ENCODE measurements at places on chromosomes 12 and 14.

- no peak for DNase-seq
Observed at GRCh38 chr12:80099259-80099658, at the start of gene OTOGL. Gene OTOGL (plus strand): TSS chr12:80099537. CDS start chr12:80209432, 109,895 bp downstream.

DNA sequence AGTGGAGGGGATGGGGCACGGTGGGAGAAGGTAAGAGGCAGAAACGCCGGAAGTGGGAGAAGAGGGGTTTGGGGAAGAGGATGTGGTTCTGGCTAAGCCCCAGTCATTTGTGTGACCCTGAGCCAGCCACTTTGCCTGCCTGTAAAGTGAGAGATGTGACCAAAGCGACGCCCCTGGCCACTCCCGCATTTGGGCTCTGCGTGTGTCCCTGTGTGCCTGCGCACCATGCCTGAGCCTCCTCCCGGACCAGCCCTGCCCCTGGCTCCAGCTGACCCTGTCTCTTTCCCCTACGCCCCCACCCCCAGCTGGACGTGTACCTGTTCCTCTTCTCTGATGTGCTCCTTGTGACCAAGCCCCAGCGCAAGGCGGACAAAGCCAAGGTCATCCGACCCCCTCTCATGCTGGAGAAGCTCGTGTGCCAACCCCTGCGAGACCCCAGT lies 8.0 kb downstream of the PLEKHG6 start:
- no peak for DNase-seq

DNA sequence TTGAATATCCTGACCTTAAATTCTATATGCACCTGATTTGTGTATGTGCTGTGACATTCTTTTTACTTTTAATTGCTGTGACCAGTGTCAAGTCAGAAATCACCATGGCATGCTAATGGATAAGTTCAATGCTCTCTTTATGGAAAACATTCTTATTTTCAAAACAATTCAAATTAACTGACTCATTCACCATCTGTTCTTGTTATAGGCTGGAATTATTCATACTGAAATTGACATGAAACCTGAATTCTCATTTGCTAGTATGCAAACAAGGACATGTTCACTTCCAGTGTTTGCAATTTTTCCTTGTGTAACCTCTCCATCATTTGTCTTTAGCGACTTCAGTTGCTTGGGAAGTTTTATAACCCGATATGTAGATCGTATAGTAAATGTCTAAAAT lies at the start of gene TAS2R30:
TSS of gene TAS2R30 (minus strand) at position 340 of the 400 bp plus-strand sequence. CDS start 400 bp downstream, outside the sequence.
- no peak for DNase-seq

- DNase-seq, result no peak
Observed at GRCh38 chr14:75069811-75070145, 337 bp downstream of the ZC2HC1C start.

GRCh38 chr12:13114251-13115052 lies 11.0 kb upstream of the GSG1 start:
- DNase-seq, result no peak

DNA sequence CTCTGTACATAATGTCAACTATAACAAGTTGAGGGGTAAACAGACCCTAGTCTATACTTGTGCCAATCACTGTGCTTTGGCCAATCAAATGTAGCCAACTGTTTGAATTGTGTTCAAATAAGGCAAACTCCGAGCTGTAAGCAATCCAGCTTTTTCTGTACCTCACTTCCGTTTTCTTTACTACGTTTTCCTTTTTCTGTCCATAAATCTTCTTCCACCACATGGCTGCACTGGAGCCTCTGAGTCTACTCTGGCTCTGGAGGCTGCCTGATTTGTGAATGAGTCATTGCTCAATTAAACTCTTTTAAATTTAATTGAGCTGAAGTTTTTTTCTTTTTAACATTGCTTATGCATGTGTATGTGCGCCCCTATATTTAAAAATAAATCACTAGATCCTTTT lies 29.7 kb downstream of the CLEC1A start:
- DNase-seq, result no peak

DNA sequence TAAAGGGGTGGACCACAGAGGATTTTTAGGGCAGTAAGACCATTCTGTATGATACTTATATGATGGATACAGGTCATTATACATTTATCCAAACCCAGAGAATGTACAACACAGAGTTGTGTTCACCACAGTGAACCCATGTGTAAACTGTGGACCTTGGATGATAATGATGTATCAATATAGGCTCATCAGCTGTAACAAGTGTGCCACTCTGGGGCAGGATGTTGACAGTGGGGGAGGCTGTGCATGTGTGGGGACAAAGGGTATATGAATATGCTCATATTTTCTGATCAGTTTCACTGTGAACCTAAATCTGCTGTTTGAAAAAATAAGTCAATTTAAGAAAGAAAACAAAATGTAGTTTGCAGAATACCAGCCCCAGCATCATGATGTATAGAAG lies 14.2 kb upstream of the OS9 start:
- DNase-seq, result no peak

DNA sequence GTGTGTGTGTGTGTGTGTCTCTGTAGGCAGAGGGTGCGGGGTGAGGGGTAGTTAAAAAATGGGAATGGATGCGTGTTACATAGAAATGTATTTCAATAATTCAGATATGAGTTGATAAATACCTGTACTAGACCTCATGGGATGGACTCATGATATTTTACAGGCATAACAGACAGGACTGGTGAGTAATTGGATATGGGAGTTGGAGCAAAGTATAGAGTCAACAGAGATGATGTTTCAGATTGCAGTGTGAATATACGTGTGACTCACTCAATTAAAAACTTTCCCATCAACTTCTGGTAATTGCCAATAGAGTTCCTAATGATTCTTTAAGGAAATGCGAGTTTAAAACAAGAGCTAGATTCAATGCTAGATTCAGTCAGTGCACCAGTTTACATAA lies 711.9 kb downstream of the C12orf50 start:
- DNase-seq, result no peak

- DNase-seq, result no peak
Observed at GRCh38 chr12:66187821-66188220, 1.2 kb upstream of the IRAK3 start.

GRCh38 chr14:52472728-52473127 lies 79.6 kb downstream of the TXNDC16 start:
- DNase-seq, result no peak

DNA sequence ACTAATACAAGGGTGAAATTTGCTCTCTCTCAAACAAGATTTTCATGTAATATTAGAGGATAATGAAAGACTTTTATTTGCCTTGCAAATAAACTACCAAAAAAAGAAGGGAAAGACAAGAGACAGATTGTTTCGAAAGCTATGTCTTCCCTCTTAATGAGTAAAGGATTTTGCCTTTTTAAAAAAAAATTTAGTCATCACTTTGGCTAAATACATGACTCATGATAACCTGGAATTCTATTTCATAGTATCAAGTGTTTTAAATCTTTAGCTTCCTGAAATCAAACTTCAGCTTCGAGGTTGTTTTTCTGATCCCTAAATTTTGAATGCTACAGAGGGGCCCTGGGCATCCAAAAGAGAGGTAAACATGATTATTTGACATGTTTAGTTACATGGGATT lies 144.4 kb downstream of the CCDC59 start:
- DNase-seq, result no peak

DNA sequence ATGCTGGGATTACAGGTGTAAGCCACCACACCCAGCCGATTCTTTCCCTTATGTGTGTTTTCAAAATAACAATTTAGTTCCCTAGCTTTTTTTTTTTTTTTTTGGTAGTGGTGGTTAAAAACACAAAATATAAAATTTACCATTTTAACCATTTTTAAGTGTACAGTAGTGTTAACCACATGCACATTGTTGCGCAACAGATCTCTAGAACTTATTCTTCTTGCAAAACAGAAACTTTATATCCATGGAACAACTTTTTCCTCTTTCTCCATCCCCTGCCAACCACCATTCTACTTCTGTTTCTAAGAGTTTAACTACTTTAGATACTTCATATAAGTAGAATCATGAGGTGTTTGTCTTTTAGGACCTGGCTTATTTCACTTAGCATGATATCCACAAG lies 1.1 kb upstream of the NDUFA12 start:
- no peak for DNase-seq

DNA sequence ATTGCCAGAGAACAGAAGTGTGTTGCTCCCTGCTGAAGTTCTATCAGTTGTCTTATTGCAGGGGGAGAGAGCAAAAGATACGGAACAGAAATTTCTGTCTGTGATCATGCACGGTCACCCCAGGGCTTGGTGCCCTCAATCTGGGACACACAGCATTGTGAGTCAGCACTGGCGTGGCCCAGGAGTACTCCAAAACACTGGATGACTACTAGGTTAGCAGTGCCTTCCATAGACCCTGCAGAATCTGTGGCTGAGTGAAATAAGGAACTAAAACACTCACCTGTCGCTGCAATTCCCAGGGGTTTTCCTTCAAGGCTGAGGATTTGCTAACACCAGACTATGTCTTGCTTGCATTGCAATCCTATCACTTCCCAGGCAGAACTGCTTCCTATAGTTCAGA lies 165.5 kb downstream of the ANO6 start:
- DNase-seq, result no peak

GRCh38 chr12:51082561-51083125 lies 753 bp downstream of the CSRNP2 start:
- peak; percentile 60 for DNase-seq

- DNase-seq, result no peak
Observed at GRCh38 chr12:19910681-19911080, 457.7 kb upstream of the PDE3A start.

- no peak for DNase-seq
Observed at GRCh38 chr12:49232940-49233841, 31.7 kb upstream of the TUBA1C start.

GRCh38 chr12:76455582-76456345 lies 103.8 kb downstream of the OSBPL8 start:
- no peak for DNase-seq

DNA sequence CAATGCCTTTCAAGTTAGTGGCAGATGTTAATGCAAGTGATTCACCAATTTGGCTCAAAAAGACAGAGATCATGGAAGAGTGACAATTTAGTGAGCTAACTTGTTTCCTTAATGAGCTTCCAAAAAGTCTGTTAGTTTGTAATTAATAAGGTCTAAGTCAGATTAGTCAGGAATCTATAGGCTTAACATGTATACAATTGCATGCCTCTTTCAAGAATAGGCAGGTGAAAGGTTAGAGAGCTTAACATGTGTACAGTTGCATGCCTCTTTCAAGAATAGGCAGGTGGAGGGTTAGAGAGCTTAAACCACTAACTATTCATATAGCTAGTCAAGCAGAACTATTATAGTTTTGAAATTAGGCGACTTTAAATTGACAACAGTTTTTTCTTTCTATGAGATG lies 663.8 kb downstream of the C12orf50 start:
- DNase-seq, result no peak

DNA sequence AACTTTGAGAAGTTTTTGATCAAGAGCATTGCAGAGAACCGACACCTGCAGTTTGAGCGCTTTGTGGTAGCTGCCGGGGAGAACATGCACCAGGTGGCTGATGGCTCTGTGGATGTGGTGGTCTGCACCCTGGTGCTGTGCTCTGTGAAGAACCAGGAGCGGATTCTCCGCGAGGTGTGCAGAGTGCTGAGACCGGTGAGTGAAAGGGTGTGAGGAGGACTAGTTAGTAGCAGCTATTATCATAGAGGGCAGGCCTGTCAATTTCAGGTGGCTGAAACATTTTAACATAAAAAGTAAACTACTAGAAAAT lies 27.0 kb upstream of the HIGD1C start:
- DNase-seq, result peak; percentile 54

- no peak for DNase-seq
Observed at GRCh38 chr14:59455411-59455810, 9.8 kb downstream of the GPR135 start.

GRCh38 chr12:45839917-45840316 lies 110.4 kb downstream of the ARID2 start:
- DNase-seq, result no peak

DNA sequence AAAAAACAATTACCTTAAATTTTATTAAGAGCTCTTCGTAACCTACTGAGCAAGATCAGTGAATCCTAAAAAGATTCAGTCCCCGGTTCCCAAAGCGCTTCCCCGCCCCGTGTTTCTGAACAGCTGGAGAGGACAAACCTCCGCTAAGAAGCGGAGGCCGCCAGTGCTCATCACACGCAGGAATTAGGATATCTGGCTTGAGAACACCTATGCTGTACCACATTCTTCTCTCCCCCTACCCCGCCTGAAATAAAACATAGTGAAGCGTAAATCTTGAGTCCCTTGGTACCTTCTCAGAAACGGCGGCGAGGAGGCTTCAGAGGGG lies 774 bp upstream of the WDR20 start:
- no peak for DNase-seq

- DNase-seq, result no peak
Observed at GRCh38 chr12:109377139-109377685, 29.5 kb downstream of the MYO1H start.

- peak; percentile 47 for DNase-seq
Observed at GRCh38 chr14:101627915-101628262, 66.6 kb downstream of the DIO3 start.

DNA sequence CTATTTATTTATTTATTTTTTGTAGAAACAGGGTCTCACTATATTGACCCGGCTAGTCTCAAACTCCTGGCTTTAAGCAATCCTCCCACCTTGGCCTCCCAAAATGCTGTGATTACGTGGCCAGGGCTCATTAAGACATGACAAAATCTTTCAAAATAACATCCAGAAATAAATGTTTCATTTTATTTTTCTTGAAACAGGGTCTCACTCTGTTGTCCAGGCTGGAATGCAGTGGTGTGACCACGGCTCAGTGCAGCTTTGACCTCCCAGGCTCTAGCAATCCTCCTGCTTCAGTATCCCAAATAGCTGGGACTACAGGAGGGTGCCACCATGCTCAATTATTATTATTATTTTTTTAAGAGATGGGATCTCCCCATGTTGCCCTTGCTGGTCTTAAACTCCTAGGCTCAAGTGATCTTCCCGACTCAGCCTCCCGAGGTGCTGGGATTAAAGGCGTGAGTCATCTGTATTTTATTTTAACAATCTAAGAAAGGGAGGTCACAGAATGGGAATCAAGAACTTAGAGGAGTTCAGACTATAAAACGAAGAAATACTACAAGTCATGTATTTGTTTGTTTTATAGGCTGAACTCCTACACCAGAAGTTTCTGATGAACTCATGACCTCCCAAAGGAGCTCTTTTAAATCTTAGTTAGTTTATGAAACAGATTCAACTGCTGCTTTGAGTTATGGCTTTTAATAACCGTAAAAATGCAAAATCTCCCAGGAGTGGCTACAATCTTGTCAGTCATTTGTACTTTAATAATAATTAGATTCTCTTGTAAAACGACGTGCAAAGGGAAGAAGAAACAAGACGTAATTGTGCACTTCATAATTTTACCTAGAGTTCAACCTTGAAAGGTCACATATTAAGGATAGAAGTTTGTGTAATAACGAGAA lies 2.1 kb upstream of the TMEM263 start:
- no peak for DNase-seq

- no peak for DNase-seq
Observed at GRCh38 chr12:93784339-93785086, 107.3 kb downstream of the CRADD start.

DNA sequence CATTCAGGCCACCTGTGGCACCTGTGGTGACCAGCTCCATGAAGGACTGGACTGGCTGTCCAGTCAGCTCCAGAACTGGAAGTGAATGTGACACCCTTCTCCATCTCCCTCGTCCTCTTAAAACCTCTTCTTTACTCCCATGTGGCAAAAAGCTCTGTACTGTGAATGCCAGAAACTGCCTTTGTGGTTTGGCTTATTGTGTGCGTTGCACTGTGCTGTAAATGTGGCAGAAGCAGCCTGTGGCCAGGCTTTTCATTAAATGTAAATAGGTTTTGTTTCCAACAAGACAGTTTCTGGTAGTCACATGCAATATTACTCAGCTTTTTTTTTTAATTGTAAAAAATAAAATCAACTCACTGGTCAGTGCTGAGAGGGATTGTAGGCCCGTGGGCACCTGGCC lies 453.7 kb downstream of the ATP23 start:
- DNase-seq, result no peak

Measured in activated CD8-positive, alpha-beta memory T cell treated with anti-CD3 and anti-CD28 coated beads, Interleukin-2, amount 50 U/mL, for 48 hours (primary cell).